ENCODE measurements at places on chromosomes 2 and 18.

- no peak for DNase-seq
Observed at GRCh38 chr2:16763493-16763899, 97.9 kb upstream of the CYRIA start.

- no peak for DNase-seq
Observed at GRCh38 chr18:24031318-24031717, 16.8 kb downstream of the TTC39C start.

- no peak for DNase-seq
Observed at GRCh38 chr2:150532879-150533278, 45.4 kb upstream of the RND3 start.

- peak; percentile 36 for DNase-seq
Observed at GRCh38 chr2:207530160-207531031, 634 bp downstream of the CREB1 start.

GRCh38 chr2:81523344-81523743 is 1218.8 kb upstream of the LRRTM1 start:
- DNase-seq, result no peak

GRCh38 chr2:209771474-209772289 is at the start of gene UNC80:
TSS of gene UNC80 (plus strand) at chr2:209771832. CDS start at chr2:209772073, 241 bp downstream.
- DNase-seq, result no peak
